ENCODE measurements at places on chromosomes 5 and 9.

- no peak for DNase-seq
Observed at GRCh38 chr9:18106006-18106560, 367.9 kb upstream of the ADAMTSL1 start.

- DNase-seq = no peak
Observed at GRCh38 chr5:168833936-168834335, 254.8 kb upstream of the PANK3 start.

DNA sequence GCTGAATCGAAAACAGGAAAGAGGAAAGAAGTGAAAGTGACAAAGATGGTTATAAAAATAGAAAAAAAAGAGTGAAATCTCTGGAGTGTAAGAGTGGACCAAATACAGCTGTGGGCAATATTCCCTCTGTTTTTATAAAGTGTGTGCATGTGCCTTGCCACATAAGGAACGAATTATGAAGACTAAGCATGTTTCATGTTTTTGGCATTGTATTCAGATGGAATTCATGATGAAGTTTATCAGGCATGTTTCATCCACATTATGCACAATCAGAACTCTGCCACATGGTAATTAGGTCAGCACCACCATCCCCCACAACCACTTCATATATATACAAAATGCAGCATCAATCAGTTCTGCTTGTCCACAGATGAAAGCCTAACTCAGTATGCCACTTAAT is 348.0 kb downstream of the ZNF608 start:
- DNase-seq = no peak

DNA sequence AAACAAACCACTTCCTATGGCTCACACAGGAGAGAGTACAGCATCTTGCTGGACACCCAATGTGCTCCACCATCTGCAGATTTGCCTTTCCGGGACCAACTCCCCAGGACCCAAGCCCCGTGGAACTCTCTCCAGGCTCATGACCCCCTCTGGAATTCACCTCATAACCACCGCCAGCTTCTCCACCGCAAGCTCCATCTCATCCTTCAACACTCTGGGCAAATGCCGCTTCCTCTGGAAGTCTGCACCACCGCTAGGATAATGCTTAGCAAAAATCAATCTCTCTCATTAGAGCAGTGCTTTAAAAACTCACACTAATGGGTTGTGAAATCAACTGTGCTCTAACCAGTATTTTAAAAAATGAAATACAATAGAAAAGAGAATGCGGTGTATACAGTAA is 150.0 kb downstream of the COL23A1 start:
- no peak for DNase-seq

- DNase-seq = no peak
Observed at GRCh38 chr9:98607787-98608186, 100.9 kb downstream of the GABBR2 start.

GRCh38 chr5:73447530-73448462 is 781 bp downstream of the FOXD1 start:
- DNase-seq = peak; percentile 59

DNA sequence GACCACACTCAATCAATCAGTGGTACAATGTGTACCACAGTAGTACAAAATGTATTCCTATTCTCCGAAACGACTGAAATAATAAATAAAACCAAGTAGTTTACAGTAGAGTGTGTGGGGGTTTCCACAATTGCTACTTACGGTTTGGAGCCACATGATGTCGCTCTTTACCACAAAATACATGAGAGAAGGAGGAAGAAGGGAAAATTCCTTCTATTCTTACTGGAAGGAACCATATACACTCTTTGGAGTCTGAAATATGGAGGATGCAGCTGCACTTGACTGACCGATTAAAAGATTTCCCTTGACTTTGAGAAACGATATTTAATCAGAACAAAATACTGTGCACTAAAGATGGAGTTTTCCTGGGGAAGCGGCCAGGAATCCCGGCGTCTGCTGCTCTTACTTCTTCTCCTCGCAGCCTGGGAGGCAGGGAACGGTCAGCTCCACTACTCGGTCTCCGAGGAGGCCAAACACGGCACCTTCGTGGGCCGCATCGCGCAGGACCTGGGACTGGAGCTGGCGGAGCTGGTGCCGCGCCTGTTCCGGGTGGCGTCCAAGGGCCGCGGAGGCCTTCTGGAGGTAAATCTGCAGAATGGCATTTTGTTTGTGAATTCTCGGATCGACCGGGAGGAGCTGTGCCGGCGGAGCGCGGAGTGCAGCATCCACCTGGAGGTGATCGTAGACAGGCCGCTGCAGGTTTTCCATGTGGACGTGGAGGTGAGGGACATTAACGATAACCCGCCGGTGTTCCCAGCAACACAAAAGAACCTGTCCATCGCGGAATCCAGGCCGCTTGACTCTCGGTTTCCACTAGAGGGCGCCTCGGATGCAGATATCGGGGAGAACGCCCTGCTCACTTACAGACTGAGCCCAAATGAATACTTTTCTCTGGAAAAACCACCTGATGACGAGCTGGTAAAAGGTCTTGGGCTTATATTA is at the start of gene PCDHA4:
Gene PCDHA4 (plus strand): TSS at position 235 of the 942 bp plus-strand sequence.
- DNase-seq = peak; percentile 45

- peak; percentile 75 for DNase-seq
Observed at GRCh38 chr9:75071530-75072122, 16.3 kb downstream of the NMRK1 start.

DNA sequence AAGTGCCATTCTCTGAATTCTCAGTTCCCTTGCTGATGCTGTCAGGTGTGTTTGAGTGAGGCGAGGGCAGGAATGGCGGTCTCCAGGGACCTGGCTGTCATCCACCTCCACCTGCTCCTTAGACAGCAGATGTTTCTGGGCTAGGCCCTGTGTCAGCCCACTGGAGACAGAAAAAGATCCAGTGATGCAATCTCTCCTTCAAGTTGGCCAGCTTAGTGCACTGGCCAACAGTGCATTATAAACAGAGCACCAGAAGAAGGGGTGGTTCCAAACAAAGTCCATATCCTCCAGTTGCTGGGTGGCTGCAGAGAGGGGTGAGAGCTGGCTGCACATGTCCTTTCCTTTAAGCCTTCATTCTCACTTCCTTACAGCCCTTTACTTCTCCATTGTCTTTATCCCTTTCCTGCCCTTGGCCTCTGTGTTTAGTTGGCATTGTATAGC is 26.5 kb downstream of the NANS start:
- no peak for DNase-seq

DNA sequence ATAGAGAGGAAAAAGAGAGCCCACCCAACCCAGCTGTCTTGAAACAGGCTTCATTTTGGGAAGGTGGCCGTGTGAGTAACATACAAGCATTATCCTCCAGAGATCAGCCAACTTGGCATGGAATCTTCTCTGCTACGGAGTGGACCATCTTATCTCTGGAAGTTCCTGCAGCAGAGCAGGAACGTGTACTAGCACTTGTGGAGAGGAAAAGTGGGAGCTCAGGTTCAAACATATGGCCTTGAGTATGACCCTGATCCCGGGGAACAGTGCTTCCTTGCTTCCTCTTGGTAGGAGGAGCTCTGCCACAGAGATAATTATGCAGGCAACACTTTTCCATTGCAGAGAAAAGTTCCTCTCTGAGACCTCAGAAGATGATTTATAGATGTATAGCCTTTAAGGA is 490.4 kb upstream of the ACO1 start:
- no peak for DNase-seq

DNA sequence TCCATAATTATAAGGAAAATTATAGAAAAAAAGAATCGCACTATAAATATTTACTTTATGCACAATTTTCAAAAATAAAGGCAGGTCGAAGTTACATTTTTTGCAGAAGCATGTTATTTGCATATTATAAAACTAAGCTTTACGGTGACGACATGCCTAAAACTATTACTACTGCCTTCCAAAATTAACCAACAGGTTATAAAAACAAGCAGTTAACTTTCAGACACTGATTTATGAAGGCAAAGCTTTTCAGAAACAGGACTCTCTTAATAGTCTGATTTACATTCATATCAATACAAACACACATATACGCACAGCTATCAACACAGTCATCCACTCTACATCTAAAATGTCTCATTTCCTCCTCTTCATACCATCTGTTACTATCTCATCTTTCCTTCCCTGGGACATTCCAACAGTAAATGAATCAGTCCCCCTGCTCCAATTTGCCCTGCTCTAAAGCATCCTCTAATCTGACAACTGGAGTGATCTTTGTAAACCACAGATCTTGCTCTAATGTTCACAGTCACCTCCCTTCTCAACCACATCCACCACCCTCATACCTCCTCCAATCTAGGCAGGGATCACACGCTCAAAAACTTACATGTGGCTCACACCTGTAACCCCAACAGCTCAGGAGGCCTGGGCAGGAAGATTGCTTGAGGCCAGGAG is 21.6 kb downstream of the FBXW11 start:
- peak; percentile 52 for DNase-seq

DNA sequence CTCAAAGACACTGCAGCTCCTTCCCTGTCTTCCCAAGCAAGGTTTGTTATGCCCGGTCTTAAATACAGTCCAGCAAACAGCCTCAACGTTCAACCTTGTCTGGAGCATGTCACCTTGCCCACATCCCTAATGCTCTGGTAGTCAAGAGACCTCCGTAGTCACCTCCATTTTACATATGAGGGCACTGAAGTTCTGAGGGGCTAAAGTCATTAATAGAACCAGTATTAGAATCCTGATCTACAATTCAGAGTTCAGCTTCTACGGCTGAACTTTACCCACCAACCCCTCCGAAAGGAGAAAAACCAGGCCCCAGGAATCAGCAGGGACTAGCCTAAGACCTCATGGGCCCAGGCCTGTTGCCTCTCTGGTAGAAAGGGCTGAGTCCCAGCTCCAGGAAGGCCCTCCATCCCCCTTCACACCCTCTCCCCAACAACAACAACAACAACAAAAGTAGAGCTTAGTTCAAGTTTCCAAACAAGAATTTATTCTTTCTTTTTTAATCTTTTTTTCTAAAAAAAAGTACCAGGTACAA is 795 bp upstream of the STOML2 start:
- DNase-seq = no peak

GRCh38 chr5:147398860-147399259 is 111.0 kb downstream of the DPYSL3 start:
- DNase-seq = no peak

DNA sequence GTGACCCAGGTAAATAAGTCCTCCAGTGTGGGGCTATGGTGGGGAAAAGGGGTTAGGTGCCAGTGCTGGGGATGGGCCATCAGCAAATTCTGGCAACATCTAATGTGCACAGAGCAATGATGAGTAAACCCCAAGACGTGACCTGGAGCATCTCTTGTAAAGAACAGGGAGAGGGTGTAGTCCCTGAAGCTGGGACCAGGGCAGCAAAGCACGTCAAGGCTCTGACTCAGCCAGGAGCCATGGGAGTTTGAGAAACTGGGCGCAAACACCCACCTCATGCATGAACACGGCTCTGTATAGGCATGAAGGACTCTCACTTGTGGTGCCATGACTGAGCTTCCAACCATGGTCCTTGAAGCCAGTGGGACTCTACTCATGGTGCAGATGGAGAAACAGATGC is 51.8 kb downstream of the DUSP1 start:
- no peak for DNase-seq

DNA sequence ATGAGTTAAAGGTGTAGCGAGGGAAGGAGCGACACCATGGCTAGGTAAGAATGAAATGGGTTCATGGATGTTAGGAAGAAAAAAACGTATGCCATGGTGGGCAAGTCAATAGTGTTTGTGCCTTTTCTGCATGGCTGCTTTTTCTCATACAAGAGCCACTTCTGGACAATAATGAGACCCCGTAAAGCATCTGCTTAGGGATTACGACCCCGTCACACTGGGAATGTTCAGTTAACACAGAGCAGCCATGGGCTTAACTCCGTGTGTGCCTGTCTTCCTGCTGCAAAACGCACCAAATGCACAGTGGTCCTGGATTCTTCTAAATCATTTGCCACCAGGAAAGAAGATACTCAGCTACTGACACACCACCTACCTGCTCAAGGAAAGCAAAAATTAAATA is 81.8 kb downstream of the NFIB start:
- DNase-seq = no peak

GRCh38 chr5:35461530-35461929 is 156.1 kb upstream of the SPEF2 start:
- DNase-seq = no peak

GRCh38 chr5:158152136-158152535 is 293.2 kb upstream of the CLINT1 start:
- DNase-seq = no peak

DNA sequence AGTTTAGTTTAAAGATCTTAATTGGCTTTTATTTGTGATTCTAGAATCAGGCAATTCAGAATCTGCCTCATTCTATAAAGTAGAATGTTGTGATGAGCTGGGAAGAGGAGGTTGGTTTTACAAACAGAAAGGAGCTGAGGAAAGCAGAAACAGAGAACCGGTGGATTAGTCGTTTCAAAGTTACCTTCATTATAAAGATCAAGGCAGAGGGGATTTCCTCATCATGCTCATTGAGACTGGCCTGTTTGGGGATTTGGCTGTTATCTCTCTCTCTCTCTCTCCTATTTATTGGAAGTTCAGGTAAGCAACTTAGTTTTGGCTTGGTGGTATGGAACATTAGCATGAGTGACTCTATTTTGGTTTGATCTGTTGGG is 134.0 kb downstream of the GCNT1 start:
- DNase-seq = no peak

GRCh38 chr9:76321195-76321828 is 72.9 kb downstream of the RFK start:
- DNase-seq = no peak

DNA sequence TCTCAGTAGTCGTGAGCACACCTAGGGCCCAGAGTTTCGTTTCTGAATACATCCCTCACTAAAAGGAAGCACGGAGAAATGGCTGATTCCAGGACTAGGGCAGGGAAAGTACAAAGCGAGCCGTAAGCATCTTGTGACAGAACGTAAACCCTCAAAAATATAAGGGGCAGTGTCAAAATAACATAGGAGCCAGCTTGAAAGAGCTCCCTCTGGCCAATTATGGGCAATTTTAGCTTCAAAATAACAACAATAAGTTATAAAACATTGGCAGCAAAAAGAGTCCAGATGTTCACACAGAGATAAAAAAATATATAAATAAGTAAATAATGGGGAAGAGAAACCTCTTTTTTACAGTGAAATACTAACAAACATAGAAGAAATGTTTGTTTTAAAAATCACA is 18.5 kb upstream of the GLIS3 start:
- DNase-seq = no peak

GRCh38 chr5:119327018-119327417 is 28.8 kb upstream of the TNFAIP8 start:
- DNase-seq = no peak

- no peak for DNase-seq
Observed at GRCh38 chr5:39192450-39193160, 26.8 kb downstream of the FYB1 start.

- DNase-seq = no peak
Observed at GRCh38 chr9:83588256-83588655, 34.7 kb upstream of the IDNK start.

Measured in activated naive CD4-positive, alpha-beta T cell treated with anti-CD3 and anti-CD28 coated beads, Interleukin-2, amount 10 ng/mL, durations not matched to agents 7 days and 5 days (primary cell).